ENCODE measurements at places on chromosomes 3 and 15.

- no peak for DNase-seq
These were observed 193.3 kb upstream of the ZNF717 start for GRCh38 chr3:75978686-75979085.

DNA sequence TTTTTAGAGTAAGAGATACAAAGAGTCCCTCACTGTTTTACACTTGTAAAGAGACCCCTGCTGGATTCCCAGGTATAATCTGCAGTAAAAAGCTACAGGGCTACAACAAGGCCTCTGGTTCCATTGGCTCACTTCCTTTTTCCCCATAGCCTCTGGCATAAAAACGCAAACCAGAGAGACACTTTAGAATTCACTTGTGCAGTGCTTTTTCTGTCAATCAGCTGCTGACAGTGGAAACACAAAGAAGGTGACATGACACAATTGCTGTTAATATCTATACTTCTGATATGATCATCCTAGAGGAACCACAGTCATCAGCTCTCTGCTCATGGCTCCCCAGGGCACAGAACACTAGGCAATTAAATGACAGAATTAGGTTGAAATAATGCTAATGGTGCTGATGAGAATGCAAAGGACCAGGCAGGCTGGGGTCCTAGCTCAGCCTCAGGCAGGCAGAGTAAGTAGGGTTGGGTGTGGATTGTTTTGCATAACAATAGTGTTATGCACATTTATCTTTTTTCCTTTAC lies 667.9 kb upstream of the CFAP20DC start:
- DNase-seq: no peak

- DNase-seq: no peak
These were observed 25.5 kb upstream of the ESYT3 start for GRCh38 chr3:138408751-138409570.

DNA sequence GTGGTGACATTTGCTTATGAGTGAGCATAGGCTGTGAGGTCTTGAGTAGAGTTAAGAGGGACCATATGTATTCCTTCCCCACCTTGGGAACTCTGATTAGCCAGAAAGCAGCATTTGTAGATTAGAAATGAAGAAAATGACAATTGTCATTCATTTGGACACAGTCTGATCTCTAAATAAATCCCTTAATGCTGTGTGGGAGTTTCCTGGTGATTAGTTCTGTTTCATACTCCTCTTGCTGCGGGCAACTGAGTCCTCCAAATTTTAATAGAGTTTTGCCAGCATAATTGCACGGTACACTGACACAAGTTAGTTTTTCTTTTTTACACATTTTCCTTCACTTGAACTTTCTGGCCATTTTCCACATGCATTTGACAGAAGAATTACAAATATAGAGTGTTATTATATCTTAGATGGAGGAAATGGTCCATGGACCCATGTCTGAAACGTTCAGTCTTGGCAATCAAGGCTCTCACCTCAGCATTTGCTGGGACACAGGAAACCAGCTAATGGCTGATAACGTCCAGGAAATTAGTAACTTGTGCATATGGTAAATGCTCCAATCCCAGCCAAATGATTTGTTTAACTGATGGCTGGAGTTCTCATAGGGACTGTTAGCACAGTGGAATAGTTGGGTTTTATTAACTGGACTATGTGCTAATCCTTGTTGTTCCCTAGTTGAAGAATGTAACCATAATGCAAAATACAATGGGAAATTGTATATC lies 321.2 kb downstream of the RBMS3 start:
- DNase-seq: no peak

DNA sequence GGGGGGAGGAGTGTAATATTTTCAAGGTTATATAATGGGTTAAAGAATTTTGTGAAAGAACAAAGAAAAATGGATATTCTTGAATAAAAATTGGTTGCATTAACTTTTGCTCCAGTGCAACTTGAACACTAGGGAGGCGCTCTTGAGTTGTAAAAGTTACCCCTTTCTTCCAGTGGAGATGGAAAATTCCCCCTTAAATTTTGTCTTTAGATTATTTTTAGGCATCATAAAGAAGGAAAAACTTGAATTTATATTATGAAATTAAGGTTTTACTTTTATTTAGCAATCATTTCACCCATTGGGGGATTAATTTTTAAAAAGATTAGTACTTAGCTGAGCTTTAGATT lies 550 bp upstream of the CHD2 start:
- no peak for DNase-seq

DNA sequence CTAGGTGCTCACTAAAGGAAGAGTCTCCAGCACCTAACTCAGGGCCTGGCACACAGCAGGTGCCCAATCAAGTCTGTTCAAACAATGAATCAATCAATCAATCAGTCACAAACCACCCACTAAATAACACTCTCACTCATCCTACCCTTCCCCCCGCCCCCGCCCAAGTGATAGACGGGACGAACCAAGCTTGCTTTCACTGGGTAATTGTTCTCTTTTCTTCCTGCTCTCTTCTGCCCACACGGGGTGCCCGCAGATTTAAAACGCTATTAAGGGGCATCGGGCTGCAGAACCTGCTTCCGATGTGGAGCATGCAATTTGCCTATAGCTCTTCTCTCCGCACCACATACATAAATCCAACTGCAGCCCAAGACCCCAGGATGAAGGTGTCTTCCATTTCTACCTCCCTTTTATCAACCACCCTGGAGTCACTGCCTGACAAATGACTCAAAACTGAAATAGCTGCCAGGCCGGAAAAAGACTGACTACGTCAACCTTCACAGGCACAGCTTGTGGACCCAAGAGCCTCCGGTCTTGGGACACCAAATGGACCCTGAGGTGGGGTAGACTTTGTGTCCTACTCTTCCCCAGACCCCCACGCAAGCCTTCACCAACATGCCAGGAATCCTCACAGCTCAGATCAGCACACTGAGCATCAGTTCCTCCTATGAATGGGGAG lies 1.7 kb downstream of the KLHL25 start:
- no peak for DNase-seq

GRCh38 chr3:37072892-37073291 lies 79.6 kb downstream of the MLH1 start:
- no peak for DNase-seq

- no peak for DNase-seq
These were observed 15.1 kb downstream of the CLDN1 start for GRCh38 chr3:190307164-190307545.

DNA sequence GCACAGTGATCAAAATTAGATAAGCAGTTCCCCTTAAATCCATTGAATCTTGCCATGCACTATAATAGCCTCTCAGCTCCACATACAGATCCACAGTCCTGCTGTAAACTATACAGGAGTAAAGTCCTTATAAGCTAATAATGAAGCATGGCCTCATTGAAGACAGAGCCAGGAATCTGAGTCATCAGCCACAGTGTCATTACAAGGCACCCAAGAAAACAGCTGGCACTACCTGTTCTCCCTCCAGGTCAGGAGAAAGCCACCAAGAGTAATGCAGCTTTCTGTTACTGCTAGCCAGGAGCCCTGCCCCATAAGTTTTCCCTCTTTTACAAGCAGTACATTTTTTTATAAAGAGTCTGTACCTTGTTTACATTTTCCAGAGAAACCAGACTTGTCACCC lies 27.3 kb downstream of the WDR49 start:
- no peak for DNase-seq

DNA sequence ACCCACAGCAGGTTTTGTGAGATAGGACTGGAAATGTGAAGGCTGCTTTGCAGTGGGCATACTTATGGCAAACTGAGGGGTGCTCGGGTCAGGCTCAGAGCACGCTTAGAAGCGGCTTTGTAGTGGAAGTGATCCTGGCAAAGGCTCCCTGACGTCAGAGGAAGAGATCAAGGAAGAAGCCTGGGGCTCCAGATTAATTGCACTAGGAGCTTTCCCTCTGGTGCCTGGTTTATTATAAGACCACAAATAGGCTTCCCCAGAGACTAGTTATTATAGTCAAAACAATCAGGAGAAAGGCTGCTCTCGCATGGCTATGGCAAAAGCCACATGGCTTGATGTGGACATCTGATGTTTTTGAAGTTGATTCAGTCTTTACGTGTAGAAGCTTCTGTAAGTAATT lies 515.1 kb downstream of the GABRG3 start:
- no peak for DNase-seq

GRCh38 chr3:11607816-11608215 lies 35.9 kb downstream of the VGLL4 start:
- DNase-seq: no peak

DNA sequence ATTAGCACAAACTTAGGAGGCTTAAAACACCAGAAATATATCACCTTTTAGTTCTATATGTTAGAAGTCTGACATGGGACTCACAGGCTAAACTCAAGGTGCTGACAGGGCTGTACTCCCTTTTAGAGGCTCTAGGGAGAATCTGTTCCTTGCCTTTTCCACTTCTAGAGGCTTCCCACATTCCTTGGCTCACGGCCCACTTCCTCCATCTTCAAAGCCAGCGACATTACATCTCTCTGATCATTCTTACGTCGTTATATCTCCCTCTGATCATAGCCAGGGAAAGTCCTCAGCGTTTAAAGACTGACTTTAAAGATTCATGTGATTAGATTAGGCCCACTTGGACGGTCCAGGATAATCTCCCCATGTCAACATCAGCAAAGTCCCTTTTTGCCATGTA lies 166.3 kb downstream of the GREM1 start:
- DNase-seq: no peak

- no peak for DNase-seq
These were observed 108.5 kb downstream of the APBA2 start for GRCh38 chr15:28994142-28994830.

GRCh38 chr3:114221881-114222264 lies 15.5 kb downstream of the ZNF80 start:
- DNase-seq: no peak

- DNase-seq: no peak
These were observed 53.4 kb downstream of the GTF2E1 start for GRCh38 chr3:120795959-120796358.

DNA sequence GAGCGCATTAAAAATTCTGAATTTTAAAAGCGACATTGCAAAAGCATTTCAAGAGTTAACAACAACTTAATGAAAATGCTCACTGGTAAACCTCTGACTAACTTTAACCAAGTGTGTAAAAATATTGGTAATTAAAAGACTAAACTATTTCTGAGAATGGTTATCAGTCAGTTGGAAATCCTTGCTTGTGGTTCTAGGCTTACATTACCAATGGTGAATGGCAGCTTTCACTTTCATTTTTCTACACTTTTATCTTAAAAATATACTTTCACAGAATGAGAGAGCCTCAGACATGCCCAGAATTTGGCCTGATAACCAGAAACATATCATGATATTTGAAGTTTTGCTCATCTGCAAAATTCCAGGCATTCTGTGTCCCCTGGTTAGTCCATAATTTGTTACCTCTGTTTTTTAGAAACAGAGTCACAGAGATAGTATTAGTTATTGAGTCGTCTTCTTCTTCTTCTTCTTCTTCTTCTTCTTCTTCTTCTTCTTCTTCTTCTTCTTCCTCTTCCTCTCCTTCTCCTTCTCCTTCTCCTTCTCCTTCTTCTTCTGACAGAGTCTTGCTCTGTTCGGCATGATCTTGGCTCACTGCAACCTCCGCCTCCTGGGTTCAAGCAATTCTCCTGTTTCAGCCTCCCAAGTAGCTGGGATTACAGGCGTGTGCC lies 5.5 kb upstream of the RNF111 start:
- DNase-seq: no peak

DNA sequence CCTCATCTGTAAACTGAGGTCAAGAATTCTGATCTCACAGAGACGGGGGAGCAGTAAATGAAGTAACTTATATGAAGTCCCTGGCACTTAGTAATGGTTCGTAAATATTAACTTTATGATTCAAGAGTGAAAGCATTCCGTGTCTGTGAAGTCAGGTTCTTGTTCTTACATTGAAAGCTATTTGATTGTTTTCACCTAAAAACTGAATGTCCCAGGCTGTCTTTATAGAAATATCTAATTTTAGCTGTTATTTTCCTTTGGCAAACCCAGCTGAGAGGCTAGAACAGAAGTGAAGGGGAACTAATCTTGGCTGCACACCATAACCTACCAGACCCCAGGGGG lies 84.5 kb downstream of the CHSY1 start:
- DNase-seq: no peak

- no peak for DNase-seq
These were observed 17.6 kb downstream of the TATDN2 start for GRCh38 chr3:10265833-10266232.

DNA sequence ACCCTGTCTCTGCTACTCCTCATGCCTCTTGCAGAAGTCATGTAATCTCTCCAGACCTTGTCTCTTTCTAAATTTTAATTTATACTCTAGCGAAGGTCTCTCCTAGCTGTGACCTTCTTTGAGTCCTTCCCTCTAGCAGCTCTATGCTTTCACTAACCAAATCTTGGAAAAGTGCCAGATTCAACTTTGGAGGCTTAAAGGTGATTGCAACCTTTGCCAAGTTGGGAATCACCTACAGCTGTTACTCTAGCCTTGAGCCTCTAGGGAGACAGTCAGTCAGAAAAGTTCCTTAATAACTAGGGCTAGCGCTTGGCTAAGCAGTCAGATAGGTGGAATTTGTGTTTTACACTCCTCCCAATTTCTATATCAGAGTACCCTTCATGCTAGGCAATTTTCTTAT lies 46.1 kb upstream of the ABI3BP start:
- DNase-seq: no peak

DNA sequence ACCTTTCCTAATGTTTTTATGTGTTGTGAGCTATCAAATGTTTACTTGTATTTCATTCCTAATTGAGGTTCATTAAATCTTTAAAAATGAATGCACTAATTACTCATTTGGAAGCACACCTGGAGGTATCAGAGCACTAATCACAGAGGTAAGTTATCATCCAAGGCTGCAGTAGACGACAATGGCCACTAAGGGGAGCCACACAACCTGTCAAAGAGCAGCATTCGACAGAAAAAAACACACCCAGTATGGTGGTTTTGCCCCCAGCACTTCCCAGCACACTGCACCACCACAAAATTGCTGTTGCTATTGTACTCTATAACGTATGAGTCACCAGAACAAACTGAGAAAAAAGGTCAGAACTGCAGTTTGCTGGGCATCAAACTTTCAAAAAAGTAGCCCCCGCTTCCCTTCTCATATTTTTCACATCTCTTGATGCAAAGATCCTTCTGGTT lies 205.9 kb upstream of the IGF1R start:
- peak; percentile 11 for DNase-seq

DNA sequence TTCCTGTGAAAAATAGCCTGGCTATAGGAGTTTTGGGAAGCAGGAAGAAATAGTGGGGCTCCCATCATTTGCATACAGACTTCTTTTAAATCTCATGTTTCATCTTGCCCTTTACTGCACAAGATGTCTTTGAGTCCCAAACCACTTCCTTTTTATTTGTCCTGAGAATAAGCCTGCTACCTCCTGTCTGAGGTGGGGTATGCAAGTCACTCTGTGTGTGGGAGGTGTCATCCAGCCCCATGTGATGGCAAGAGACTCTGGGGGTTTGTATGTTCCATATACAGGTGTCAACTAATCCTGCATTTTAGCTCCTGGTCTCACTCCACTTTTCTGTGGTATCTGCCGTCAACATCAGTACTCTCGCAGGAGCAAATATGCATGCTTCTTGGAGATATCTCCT lies 102.0 kb downstream of the OTOL1 start:
- DNase-seq: no peak

DNA sequence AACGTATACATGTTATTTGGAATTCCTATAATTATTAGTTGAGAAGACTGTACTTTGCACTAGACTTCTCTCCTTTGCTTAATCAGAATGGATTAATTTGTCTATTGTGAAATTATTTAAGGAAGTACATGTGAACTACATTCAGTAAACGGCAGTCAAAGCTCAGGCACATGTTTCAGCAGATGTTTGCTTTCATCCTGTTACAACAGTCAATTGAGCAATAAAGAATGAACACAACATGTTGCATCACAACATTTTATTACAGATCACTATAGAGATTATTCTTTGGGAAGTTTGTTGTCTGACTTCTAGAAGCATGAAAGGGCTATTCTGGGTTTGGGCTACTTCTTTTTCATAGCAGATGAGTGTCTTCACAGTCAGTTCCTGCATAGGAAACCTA lies 39.2 kb downstream of the RAB27A start:
- DNase-seq: no peak

GRCh38 chr3:191292243-191293015 lies 36.8 kb upstream of the CCDC50 start:
- DNase-seq: no peak
